Left forelimb (tissue), 1 donor: ENCODE measurements at places on chromosomes 11 and 22.

GRCh38 chr11:30149998-30150397 is 80.8 kb upstream of the FSHB start:
- DNase-seq, result no peak

DNA sequence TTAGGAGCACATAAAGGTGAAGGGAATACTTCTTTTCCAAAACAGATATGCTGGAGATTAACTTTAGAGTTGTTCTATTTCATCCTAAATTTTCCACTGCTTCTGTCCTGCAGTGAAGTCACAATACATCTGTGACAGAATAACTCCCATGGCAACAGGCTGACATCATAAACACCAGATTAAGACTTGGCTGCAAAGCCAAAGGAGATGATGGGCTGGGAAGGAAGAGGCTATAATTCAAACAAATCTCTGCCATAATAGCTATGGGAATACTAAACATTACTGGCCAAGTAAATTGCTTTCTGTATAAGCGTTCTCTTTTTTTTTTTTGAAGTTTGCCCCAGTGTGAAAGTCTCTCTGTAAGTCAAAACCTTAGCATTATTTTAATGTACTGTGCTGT is 107.7 kb downstream of the CADM1 start:
- no peak for DNase-seq

DNA sequence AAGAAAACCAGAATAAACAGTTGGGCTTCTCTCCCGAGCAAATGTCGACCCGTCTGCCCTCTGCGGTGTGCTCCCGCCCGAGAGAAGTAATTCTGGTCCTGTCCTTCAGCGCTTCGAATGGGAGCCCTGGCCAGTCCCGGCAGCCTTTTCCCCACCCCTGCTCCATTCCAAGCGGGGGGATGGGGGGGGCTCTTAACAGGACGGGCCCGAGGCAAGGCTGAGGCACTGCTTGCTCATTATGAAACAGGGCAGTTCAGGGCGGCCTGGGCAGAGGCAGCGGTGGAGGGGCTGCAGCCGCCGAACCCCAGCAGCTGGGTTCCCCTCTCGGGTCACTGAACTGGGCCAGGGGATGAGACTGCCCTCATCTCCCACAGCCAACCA is 9.1 kb downstream of the BACE1-AS start:
- no peak for DNase-seq

DNA sequence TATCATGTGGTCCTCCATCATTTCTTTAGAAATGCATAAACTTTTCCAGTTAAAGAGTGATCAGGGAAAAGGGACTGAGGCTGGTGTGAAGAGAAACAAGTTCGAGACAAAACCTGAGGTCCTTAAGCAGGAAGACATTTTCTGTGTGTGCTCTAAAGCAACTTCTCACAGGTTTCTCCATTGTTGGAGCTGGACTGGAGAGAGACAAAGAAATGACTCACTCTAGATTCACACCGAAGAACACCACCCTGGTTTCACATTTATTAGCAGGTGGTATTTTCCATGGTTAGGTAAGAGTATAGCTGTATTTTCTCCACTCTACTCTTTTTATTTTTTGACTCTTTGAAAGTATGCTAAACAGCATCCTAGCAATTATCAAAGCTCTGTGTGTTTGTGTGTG is 736.4 kb downstream of the KCNA4 start:
- DNase-seq, result no peak

GRCh38 chr11:71245601-71246391 is 6.6 kb downstream of the SHANK2 start:
- DNase-seq, result peak; percentile 28

DNA sequence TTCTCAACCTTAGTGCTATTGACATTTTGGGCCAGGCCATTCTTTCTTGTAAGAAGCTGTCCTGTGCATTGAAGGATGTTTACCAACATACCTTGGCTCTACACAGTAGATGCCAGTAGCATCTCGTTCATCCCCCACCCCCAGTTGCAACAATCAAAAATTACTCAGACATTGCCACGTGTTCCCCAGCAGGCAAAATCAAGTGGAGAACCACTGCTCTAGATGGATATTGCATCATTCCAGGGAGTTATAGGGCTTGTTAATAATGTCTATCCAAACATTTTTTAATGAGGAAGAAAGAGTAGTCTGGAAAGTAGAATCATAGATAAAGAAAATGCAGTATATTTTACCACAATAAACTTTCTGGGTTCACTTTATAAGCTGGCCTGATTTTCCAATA is 64.1 kb downstream of the PRMT3 start:
- DNase-seq, result no peak

DNA sequence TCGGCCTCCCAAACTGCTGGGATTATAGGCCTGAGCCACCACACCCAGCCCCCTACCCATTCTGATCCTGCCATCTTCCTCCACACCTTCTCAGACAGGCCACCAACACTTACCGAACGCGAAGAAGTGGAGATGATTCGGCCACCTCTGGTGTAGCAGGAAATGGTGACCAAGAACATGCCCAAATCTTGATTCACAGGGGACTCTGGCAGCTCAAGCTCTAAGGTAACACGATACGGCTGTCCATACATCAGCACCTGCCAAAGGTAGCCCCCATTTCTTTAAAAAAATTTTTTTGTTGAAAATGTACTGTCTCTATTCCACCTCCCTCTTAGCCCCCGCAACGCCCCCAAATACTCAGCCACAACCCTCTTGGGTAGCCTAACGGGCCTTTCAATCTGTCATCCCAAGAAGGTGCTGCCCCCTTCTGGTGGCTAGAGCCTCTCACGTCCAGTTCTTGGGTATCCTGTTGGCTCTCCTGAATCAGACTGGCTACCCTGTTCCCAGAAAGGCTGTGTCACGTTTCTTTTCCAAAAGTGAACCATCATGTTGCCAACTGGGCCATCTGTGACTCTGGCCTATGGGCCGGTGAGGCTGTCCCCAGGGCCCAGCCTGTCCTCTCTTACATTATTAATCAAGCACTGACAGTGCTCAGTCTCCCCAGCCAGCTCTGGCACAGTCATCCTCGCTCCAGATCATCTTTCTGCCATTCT is 5.3 kb upstream of the LRRN4CL start:
- peak; percentile 78 for DNase-seq

- no peak for DNase-seq
Measured at GRCh38 chr11:82823647-82824619, 76.3 kb downstream of the PRCP start.

DNA sequence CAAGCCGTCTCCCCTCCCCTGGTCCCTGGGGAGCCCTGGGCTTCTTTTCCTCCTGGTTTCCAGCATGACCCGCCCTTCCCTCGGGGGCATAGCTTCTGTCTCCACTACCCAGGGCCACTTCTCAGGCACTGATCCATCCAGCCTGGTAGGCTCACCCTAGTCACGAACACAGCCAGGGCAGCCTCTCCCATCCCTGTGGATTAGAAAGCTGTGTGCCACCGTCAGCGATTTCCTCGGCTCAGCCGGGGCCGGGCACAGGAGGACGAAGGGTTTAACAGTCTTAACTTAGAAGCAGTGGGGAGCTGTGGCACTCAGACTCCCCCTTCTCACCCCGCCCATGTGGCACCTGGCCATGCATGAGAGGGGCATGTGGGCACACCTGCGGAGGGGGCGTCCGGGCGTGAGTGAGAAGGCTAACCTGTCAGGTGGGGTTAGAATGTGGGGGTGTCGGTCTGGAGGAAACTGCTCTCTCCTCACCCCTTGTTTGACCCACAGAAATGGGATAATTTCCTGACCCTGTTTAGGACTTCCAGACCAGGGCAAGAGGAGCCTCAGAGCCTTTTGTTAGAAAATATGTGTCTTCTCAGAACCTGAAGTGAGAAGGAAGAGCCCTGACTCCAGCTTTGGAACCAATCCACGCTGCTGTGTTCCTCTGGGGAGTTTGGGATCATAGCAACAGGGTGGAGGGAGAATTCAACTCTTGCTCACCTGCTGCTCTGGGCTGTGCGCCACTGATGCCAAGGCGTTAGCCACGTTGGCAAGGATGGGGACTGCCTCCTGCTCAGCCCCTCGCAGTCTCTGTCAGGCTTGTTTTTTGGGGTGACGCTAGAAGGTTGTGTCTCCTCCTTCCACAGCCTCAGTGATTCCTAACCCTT is 14.6 kb downstream of the GLB1L2 start:
- DNase-seq, result no peak

DNA sequence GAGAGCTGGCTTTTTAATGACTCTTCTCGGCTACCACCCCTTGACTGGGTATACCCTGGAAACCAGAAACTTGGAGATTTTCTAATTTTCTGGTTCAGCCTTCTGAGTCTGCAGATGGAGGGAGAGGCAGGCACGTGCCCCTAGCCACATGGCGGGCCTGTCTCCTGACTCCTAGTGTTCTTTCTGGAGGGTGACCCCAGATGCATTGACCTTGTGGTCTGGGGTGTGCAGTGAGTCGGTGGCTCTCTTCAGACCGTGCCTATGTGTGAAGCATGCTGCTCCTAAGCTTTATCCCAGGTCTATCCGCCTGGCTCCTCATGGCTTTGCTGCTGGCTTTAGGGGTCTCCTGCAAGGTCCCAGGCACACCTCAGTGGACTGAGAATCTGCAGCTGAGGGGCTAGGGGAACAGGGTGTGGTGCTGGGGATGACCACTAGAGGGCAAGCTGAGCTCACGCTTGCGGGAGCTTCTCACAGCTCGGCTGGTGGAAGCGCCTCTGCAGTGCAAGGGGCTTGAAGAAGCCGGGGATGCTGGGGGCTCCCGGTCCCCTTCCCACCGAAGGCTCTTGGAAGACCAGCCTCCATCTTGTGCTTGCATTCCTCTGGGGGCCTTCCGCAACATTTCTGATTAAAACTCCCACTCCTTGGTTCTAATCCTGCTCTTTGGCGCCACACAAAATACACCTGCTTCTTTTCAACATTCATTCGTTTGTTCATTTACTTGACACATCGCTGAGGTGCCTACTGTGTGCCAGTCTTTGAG is 51.8 kb downstream of the OTOG start:
- peak; percentile 81 for DNase-seq

- no peak for DNase-seq
Measured at GRCh38 chr11:72591785-72592502, 82.3 kb downstream of the PDE2A start.

DNA sequence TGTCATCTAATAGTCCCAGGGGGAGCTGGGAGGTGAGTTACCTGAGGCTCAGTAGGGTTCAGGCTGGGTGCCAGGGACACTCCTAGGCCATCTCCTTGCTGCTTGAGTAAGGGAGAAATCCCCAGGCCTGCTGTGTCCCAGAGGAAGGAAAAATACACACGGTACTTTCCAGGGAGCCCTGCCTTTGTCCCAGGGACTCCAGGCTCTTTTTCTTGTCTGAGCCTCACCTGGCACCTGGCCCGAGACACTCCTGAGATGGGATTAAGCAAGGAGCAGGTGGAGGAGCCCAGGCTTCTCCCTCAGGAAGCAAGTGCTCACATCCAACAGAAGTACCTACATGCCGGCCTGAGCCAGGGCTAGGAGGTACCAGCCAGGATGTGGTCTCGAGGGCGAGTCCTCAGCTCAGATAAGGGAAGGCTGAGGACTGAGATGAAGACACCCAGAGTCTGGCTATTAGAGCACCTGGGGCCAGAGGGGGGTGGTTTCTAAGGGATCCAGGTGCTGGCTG is 899 bp upstream of the KLHDC7B start:
- DNase-seq, result no peak

DNA sequence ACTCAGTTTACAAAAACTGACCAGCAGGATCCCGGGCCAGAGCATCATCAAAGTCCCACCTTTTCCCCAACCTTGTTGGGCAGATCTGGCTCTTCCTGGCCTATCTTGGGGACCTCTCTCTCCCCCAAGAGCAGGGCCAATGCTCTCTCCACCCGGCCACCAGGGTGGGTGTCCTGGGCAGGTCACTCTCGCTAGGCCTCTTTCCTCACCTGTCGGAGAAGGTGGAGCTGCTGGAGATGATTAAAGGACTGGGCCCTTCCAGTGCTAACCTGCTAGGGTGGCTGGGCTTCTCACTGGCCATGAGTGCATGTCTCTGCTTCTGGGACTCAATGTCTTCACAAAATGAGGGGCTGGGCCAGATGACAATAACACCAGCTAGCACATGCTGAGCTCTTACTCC is 2.9 kb upstream of the CAPN5 start:
- no peak for DNase-seq

DNA sequence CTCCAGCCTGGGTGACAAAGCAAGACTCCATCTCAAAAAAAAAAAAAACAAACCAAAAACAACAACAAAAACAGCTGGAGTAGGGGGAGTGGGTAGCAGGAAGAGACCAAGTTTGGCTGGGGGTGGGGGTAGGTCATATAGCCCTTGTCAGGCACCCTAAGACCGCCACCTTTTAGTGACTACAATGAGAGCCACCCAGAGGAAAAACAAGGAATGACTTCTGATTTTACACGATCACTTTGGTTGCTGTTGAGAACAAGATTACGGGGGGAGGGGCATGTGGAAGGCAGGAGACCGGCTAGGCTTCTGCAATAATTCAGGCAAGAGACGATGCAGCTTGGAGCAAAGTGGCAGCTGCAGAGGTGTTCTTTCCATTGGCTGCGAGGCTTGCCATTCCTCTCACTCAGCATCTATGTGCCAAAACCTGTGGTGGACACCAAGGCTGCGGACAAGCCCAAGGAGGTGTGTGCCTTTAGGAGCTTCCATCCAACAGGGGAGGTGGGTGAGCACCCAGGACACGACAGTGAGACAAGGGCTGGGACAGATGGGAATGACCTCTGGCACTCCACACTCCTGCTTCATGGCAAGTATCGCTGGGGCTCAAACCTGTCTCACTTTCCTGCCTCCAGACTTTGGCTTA is 1.7 kb downstream of the RPS19BP1 start:
- DNase-seq, result no peak

- DNase-seq, result peak; percentile 79
Measured at GRCh38 chr22:24146791-24147353, 34.4 kb upstream of the SUSD2 start.

DNA sequence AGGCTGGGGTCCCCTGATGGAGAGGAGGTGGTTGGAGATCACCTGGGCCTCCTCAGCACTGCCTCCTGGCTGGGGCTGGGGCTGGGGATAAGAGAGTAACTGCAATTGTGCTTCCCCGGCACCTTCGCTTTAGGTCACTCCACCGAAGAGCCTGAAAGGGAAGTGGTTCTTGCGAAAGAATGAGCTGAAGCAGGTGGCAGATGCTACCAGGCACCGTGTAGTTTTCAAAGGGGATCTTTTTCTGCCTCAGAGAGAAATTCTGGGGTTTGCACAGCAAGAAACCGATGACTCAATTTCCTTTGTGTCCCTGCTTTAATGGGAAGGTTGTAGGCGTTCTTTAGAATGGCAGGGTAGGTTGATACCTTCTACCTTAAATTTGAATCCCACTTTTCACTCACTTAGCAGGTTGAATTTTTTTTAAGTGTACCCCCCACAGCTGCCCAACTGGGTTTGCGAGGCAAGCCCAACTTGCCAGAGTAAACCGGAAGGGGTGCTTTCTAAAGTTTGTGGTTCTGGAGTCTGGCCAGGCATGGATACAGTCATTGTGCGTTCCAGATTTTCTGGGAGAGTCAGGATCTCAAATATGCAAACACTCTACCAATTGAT is 5.3 kb downstream of the CD44 start:
- no peak for DNase-seq
